NCI-H69 (cell line): ENCODE measurements at places on chromosomes 7 and 10.

DNA sequence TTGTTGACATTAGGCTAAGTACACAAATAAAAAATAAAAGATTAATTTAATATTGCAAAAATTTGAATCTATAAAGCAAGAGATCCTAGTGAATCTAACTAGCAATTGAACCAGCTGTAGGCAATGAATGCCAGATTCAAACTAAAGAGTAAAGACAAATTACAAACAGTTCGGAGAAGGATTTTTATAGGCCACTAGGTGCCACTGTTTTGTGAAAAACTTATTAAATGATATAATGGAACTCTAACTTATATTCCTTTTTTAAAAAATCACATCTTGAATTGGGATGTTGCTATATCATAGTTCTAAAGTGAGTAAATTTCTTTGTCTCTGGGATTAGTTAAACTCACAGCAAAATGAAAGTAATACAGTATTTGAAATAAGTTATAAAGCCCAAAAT lies 39.1 kb upstream of the GNAI1 start:
- DNase-seq = peak; percentile 49

DNA sequence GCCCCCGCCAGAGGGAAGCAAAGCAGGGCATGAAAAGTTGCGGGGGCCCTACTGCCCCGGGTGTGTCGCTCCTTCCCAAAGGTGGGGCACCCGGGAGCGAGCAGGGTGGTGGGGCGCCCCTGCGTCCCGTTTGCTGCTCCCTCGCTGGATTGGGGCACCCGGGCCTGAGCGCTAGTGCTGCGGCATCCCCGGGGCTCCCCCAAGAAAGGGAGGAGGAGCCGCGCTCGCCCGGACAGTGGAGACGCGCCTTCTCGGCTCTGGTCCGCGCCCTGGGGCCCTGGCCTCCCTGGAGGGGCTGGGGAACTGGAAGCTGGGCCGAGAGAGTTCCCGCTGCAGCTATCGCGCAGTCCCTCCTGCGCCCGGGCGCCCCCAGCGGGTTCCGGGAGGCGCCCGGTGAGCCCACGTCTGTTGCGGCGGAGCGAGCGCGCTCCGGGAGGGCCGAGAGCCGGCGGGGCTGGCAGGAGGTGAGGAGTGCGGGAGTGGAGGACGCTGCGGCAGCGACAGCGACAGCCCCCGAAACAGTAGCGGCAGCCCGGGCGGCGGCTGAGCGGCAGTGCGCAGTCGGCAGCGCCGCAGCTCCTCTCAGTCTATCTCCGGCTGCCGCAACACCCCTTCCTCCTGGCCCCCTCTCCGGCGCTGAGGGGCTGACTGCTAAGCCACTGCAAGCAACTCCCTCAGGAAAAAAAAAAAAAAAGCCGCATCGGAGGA lies 504 bp upstream of the BMPER start:
- peak; percentile 58 for DNase-seq

GRCh38 chr10:44477046-44477425 lies 92.1 kb upstream of the CXCL12 start:
- DNase-seq = no peak

- no peak for DNase-seq
Observed at GRCh38 chr10:32225976-32226375, 121.0 kb downstream of the EPC1 start.

DNA sequence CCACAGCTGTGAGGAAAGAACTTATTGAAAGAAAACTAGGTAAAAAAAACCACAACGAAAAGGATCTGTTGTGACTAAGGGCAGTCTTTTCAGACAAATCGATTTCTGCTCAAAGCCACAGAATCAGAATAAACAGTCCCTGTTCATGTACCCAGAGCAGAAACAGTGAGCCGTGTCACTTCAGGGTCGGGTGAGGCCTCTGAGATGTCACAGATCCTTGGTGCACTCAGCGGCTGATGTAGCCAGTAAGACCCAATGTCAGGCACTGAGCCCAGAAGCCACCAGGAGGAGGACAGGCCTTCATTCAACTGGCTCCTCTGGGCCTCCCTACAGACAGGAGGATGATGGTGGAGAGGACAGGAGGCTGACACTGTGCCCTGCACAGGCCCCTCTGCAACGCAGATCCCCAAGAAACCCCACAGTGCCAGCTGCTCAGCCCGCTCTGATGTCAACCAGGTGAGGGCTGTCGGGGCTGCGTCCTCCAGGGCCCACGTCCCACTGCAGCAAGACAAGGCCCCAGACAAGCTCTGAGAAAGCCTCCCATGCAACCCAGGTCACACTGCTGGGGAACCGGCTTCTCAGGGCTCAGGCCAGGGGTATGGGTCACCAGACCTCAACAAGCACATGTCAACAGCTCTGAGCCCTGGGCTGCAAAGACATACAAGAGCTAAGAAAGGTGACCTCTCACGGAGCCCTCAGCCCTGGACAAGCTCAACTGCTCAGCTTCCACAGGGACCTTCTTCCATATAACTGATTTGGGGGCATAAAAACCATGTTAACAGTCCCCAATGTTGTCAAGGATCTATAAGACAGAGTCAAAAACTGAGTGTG lies 190.6 kb downstream of the PARD3 start:
- no peak for DNase-seq

DNA sequence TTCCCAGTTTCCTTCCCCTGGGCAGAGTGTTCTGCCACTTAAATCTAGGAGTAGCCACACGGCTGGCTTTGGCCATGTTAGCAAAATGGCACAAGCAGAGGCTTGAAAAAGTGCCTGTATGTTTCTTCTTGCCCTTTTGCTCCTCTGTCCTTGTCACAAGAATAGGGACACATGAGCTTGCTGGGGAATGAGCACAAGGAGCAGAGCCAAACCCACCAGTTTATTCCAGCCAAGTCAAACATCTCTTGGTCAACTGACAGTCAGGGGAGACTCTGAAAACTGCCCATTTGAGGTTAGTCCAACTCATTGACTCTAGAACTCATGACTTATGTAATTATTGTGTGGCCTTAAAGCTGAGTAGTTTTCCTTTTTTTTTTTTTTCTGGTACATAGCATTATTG lies 739.7 kb upstream of the FZD8 start:
- DNase-seq = no peak

GRCh38 chr7:94355454-94355853 lies 39.2 kb upstream of the COL1A2 start:
- peak; percentile 21 for DNase-seq

DNA sequence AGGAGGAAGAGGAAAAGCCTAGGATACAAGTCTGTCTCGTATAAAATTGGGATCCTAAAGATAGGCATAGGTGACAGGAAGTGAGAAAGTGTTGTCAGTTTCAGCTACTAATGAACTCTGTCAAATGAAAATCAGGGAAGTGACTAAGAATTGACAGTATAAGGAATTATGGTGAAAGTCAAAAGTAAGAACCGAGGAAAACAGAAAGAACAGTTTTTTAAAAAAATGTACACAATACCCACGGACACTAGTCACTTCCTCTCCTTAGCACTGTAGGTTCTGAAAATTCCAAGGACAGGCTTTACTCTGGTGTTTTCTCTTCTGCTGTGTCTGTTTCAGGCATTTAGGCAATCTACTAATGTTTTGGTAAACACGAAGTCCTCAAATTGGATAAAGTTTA lies 42.3 kb downstream of the ATAD1 start:
- no peak for DNase-seq

DNA sequence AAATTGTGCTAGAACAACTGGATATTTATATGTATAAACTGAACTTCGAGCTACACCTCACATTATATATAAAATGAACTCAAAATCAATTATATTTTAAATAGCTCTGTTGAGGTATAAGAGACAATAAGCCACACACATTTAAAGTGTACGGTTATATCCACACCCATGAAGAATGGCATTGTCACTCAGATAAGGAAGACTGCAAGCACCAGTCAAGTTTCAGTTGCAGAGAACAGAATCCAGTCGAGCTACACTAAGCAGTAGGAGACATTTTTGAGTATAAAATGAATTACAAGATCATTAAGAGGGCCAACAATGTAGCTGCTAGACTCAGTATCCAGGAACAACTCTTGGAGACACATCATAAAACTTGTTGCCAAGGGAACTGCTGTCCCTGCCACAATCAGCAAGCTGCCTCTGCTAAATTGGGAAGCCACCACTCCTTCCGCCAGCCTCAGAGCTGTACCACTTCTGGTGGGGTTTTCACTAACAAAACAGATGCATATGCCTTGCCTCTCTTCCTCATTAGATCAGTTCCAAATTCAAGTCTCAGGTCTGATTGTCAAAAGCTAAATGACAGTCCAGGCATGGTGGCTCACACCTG lies 19.6 kb upstream of the GPNMB start:
- DNase-seq = no peak

DNA sequence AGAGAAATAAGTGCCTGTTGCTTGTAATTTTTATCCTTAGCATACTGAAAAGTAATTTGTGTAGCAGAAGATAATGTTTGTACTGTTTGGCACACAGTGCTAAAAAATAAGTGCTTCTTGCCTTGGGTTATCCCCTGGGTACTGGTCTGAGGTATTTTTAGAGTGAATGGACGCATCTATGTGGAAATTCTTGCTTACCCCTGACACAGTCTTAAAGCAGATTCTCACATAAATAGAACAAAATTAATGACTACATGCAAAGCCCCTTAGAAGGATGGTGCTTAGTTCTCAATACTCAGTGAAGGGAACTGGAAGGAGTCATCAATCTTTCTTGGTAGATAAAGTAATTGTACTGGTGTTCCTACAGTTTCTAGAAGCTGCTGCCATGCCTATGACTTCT lies 548.6 kb downstream of the ARL4A start:
- no peak for DNase-seq

DNA sequence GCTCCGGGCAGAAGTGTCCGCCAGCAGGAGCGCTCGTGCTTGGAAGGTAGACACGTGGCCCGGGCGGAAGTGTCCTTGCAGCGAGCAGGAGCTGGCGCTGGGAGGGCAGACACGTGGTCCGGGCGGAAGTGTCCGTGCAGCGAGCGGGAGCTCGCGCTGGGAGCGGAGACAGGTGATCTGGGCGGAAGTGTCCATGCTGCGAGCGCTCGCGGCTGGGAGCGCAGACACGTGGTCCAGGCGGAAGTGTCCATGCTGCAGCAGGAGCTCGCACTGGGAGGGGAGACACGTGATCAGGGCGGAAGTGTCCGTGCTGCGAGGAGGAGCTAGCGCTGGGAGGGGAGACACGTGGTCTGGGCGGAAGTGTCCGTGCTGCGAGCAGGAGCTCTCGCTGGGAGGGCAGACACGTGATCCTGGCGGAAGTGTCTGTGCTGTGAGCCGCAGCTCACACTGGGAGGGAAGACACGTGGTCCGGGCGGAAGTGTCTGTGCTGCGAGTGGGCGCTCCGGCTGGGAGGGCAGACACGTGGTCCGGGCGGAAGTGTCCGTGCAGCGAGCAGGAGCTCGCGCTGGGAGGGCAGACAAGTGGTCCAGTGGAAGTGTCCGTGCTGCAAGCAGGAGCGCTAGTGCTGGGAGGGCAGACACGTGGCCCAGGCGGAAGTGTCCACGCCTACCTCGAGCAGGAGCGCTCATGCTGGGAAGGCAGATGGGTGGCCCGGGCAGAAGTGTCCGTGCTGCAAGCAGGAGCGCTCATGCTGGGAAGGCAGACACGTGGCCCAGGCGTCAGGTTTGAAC lies 41.1 kb upstream of the PRKAR1B start:
- DNase-seq = peak; percentile 100

DNA sequence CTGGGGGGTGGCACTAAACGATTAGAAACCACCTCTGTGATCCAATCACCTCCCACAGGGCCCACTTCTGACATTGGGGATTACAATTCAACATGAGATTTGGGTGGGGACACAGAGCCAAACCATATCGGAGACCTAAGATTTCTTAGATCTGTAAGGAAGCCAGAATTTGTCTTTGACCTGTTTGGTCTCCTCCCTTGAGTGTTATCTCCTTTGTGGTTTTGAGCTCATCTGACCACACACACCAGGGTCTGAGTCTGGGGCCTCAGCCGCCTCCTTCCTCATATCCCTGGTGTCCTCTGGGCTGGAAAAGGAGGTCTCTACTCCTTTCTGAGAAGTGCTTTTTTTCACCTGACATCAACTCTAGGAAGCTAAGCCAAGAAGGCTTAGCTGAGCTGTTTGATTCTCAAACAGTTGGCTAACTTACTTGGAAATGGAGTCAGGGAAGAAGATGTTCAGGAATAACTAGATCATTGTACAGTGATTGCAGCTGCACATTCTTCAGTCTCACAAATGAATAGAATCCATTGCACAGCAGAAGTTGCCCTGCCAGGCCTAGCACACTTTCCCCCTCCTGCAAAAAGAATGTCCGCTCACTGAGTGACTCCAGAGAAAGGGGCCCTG lies 167.4 kb downstream of the ARHGAP21 start:
- no peak for DNase-seq

DNA sequence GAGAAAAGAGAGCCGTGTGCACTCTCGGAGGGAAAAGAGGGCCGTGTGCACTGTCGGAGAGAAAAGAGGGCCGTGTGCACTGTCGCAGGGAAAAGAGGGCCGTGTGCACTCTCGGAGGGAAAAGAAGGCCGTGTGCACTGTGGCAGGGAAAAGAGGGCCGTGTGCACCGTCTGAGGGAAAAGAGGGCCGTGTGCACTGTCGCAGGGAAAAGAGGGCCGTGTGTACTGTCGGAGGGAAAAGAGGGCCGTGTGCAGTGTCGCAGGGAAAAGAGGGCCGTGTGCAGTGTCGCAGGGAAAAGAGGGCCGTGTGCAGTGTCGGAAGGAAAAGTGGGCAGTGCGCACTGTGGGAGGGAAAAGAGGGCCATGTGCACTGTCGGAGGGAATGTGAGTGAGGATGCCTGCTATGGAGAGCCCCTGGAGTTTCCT lies 188.7 kb downstream of the DNAJB6 start:
- no peak for DNase-seq

- DNase-seq = no peak
Observed at GRCh38 chr10:5078547-5079180, 15.6 kb upstream of the AKR1C3 start.

GRCh38 chr7:82362129-82362706 lies 81.4 kb downstream of the CACNA2D1 start:
- peak; percentile 73 for DNase-seq
